ENCODE measurements at places on chromosomes 5 and 9.

- no peak for DNase-seq
These were observed 2.5 kb downstream of the TLX3 start for GRCh38 chr5:171311322-171312077.

- DNase-seq: no peak
These were observed 252.1 kb downstream of the SEC61B start for GRCh38 chr9:99474186-99474585.

GRCh38 chr9:101711330-101711941, 27.0 kb downstream of the GRIN3A start:
- no peak for DNase-seq

DNA sequence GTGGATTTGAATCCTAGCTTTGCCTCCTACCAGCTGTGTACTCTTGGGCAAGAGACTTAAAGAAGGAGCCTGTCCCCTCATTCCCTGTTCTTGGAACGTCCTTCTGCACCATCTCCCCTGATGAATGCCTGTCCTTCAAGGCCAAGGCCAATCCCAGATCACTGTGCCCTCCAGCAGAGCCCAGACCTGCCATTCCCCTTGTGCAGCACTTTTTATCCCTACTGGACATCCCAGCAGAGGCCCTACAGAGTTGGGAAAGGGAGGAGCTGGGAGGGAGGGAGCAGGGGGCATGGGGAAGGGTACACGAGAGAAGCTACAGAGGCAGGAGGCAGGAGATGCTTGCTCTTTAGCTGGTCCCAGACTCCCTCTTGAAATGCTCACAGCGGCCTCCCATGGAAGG, 223.9 kb downstream of the PBX3 start:
- no peak for DNase-seq

All from HFF-Myc (cell line).